ENCODE measurements at places on chromosomes 12 and 14.

GRCh38 chr14:83535444-83535843 is 1994.5 kb upstream of the FLRT2 start:
- no peak for DNase-seq

GRCh38 chr12:66776974-66777373 is 98.1 kb upstream of the GRIP1 start:
- peak; percentile 36 for DNase-seq

GRCh38 chr12:122265886-122266229 is 436 bp downstream of the VPS33A start:
- no peak for DNase-seq

GRCh38 chr14:69052181-69052601 is 73.1 kb upstream of the ACTN1 start:
- DNase-seq, result no peak

- no peak for DNase-seq
These were observed 5.0 kb downstream of the MGST1 start for GRCh38 chr12:16352481-16352880.

DNA sequence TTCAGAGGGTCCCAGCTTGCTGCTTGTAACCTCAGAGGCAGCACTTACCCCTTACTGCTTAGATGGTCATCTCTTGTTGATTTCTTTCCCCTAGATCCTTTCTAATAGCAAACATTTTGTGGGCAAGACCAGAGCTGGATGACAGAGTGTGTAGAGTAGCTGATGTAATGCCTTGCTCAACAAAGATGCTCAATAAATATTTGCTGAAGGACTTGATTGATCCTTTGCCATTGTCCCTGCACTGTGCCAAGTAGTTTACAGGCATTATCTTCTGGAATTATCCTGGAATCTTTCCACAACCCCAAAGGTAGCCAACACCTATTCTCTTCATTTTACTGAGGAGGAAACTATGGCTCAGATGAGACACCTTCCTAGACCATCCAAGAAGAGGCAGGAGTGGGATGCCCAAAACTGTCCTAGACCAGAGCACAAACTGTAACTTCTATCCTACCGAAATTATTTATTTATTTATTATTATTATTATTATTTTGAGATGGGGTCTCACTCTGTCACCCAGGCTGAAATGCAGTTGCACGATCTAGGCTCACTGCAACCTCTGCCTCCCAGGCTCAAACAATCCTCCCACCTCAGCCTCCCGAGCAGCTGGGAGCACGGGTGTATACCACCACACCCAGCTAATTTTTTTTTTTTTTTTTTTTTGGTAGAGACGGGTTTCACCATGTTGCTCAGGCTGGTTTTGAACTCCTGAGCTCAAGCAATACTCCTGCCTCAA is 1.4 kb downstream of the MMAB start:
- DNase-seq, result no peak

DNA sequence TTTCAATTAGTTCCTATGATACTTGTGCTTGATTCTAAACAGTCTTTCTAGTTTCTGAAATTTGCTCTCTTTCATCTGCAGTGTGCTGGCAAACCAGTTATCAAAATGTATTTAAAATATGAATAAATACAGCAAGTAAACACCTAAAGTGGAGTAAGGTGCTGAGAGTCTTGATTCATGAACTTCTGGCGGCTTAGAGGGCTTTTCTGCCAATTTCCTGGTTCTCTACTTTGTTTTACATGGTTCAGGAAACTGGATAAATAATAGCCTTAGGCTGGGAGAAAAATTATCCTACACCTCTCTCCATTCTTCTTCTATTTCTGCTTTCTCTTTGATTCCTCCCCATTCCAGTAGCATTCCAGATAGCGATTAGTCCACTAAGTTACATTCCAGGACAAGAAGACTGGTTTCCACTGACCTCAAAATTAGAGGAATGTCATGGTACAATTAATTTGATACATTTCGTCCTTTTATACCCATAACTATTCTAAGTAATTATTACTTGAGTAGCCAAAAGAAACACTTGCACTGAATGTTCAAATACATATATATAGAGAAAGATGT is 14.9 kb downstream of the ATP2B1 start:
- no peak for DNase-seq

- DNase-seq, result no peak
These were observed 130.4 kb downstream of the DAAM1 start for GRCh38 chr14:59318908-59319307.

DNA sequence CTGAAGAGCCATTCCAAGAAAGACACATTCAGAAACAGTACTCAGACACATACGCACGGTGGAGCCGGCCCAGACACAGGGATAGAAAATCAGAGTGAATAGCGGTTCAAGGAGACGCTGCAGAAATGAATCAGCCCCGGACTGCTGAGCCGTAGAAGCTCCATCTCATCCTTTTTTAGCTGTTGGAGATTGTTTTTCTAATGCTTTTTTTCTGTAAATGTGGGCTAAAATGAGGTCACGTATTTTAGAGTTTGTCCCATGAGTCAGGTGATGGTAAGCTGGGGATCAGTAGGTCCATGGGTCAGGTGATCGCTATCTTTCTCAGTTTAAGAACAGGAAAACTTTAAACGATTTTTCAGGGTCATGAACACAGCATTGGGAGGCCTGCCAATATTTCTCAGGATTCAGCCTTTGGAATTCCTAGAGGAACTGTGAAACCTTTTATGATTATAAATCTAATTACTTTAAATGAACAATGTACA is 202.4 kb downstream of the ITPR2 start:
- no peak for DNase-seq

GRCh38 chr14:45038865-45039264 is 45.1 kb upstream of the PRPF39 start:
- no peak for DNase-seq

GRCh38 chr14:95121911-95122620 is 35.3 kb downstream of the DICER1 start:
- no peak for DNase-seq

GRCh38 chr12:104598342-104599271 is 141.9 kb downstream of the CHST11 start:
- no peak for DNase-seq

GRCh38 chr12:9902539-9903228 is 21.4 kb downstream of the KLRF2 start:
- DNase-seq, result no peak

GRCh38 chr14:22481546-22481945 is 107.5 kb downstream of the DAD1 start:
- DNase-seq, result no peak

GRCh38 chr12:56020423-56021184 is at the start of gene IKZF4:
Gene IKZF4, plus strand, starts transcription at chr12:56021043. Its CDS starts 451 bp downstream, at chr12:56021494.
- DNase-seq, result no peak

DNA sequence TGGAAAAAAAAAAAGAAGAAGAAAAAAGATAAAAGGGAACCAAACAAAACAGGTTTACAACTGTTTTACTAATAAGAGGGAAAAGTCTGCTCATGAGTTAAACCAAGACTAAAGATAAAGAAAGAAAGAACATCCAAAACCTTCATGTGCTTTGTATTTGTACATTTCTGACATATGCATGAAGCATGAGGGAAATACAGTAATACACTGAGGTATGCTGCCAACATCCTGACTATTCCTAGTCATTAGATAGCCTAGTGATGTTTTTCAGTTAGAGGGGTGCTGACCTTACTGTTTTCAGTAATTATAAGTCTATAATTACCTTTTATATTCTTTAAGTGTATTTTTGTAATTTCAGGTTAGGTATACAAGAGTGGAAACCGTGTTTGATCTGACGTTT is 793.3 kb downstream of the DIO2 start:
- no peak for DNase-seq

GRCh38 chr12:71218616-71219015 is 60.8 kb upstream of the TSPAN8 start:
- DNase-seq, result no peak

Data from central memory CD8-positive, alpha-beta T cell (primary cell).